ENCODE measurements at places on chromosomes 3 and 15. TPM values are rescaled to one million over a fixed set of nuclear protein-coding genes. Genes with fewer than 3 reads are reported as not detected.

The LDHAL6B gene
- total RNA-seq = not detected

The PKM gene
- total RNA-seq = 602 TPM

DNA sequence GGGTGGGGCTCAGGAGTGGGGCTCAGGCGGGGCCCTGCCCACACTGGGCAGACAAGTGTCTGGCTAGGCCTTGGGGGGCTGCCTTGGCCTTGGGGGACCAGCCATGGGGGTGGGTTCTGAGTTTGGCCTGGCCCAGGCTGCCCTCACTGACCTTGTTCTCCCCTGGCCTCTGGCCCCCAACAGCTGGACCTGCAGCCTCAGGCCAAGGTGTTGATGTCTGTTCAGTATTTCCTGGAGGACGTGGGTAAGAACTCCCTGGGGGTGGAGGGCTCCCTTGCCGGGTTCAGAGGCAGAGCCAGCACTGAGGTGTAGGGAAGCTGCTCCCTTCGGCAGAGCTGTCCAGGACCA lies 20.0 kb downstream of the PRKCD start:
- H3K27me3 ChIP-seq = no peaks in the 10 kb centered on the region
- H3K36me3 ChIP-seq = peaks cover 13% of the 10 kb centered on the region
- H3K4me1 ChIP-seq = no peaks in the 10 kb centered on the region
- H3K27ac ChIP-seq = no peak overlapping the region
- no peak overlapping the region for H3K4me3 ChIP-seq

The LPP gene
- total RNA-seq = 187 TPM

The CAMKV gene
- total RNA-seq = not detected

The ATP8B4 gene
- total RNA-seq = not detected

The NDN gene
- total RNA-seq = 27.8 TPM

The TMEM202 gene
- not detected for total RNA-seq

DNA sequence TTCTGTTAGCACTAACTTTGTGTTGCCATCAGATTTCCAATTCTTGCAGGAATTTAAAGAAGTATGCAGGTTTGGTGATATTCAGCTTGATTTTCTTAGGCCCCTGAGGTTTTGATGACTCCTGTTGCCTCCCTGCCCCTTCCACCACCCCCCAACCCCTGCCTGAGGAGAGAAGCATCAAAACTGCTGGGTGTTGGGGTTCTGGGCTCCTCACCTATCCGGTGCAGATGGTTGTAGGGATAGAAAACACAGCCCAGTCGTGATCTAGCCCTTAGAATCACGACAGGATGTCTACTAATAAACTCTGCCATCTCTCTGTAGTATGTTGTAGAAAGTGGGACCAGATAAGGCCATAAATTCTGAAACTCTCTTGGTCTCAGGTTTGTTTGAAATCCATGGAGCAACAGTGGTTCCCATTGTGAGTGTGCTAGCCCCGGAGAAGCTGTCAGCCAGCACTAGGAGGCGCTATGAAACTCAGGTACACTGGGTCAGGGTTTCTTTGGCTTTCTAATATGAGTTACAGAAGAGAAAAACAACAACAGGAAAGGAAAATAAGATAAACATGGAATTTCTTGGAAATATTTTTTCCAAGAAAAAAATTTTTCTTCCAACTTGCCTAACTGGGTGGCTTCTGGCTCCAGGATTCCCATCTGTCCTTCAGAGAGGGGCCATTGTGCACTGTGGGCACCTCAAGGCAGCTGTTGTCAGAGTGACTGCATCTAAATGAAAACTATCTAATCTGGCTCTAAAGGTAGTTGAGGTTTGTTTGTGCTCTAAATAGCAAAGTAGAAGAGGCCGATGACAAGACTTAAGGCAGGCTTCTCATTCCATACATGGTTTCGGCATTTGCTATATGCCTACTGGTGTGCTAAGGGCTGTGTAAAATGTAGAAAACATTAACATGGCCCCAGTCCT lies 8.7 kb downstream of the SRP14 start:
- H3K27me3 ChIP-seq = no peaks in the 10 kb centered on the region
- DNase-seq = no peak
- H3K36me3 ChIP-seq = peaks cover 39% of the 10 kb centered on the region
- H3K4me1 ChIP-seq = no peaks in the 10 kb centered on the region

DNA sequence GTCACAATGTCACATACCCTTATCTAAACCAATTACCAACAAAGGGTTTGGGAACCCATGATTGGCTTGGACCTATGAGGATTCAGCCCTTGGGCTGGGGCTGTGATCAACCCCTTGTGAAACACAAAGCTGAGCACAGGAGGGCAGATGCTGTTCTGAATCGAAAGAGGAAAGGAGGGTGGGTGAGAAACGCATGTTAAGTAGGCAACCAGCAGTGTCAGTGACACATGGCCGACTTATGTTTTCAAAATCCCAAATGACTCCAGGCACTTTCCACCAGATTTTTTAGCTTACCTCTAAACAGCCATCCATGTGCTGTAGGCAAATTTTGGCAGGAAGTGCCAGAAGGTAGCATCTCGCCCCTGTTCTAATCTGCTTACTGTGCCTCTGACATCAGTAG lies 34.1 kb upstream of the KLHL25 start:
- no peaks in the 10 kb centered on the region for H3K36me3 ChIP-seq
- H3K27me3 ChIP-seq = peaks cover 8% of the 10 kb centered on the region
- DNase-seq = no peak
- no peak overlapping the region for H3K27ac ChIP-seq
- H3K4me3 ChIP-seq = no peak overlapping the region
- H3K4me1 ChIP-seq = no peaks in the 10 kb centered on the region

The SLC25A26 gene
- total RNA-seq = 20.9 TPM

GRCh38 chr3:13484851-13485590 lies 4.9 kb downstream of the HDAC11 start:
- peaks cover 41% of the 10 kb centered on the region for H3K4me1 ChIP-seq
- no peak overlapping the region for H3K4me3 ChIP-seq
- peaks cover 4% of the 10 kb centered on the region for H3K36me3 ChIP-seq

GRCh38 chr3:37598808-37599581 lies 262.7 kb upstream of the CTDSPL start:
- no peaks in the 10 kb centered on the region for H3K4me1 ChIP-seq
- no peaks in the 10 kb centered on the region for H3K27me3 ChIP-seq
- no peak overlapping the region for H3K4me3 ChIP-seq

The RETNLB gene
- total RNA-seq = not detected

DNA sequence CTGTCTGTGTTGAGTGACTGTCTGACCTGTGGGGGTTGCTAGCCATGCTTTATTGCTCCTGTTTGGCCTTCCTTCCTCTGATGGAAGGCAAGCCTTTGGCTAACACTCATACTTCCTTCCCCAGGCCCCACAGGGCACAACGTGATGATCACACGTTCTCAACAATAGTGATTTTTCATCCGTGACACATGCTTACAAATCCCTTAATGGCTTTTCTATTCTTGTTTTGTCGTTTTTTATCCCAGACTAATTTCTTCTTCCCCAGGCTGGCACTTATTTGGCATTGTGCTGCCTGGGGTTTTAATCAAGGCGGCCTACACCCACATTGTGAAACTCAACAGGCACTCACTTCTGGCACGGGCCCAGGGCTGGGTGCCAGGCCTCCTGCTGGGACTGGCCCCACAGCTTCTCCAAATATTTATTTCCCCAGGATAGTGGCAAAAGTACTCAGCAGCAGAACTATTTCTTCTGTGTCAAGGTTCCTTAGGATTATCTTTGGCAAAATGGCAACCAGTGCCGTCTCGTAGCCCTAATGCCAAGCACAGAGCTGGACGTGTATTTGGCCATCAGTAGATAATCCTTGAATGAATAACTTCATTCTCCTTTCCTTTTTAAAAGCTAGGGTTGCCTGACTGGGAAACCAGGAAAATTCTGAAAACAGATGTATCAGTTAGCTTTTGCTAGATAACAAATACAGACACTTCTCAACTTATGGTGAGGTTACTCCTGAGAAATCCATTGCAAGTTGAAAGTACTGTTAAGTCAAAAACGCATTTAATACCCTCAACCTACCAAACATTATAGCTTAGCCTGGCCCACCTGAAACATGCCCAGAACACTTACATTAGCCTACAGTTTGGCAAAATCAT lies 30.6 kb downstream of the CMTM7 start:
- H3K27ac ChIP-seq = peak overlapping the region; percentile 88
- H3K4me1 ChIP-seq = peaks cover 61% of the 10 kb centered on the region
- peaks cover 2% of the 10 kb centered on the region for H3K36me3 ChIP-seq
- DNase-seq = peak; percentile 91
- no peaks in the 10 kb centered on the region for H3K27me3 ChIP-seq
